G401 (cell line): ENCODE measurements at places on chromosomes 5 and 9.

- peak; percentile 80 for DNase-seq
Observed at GRCh38 chr5:132087176-132087575, 13.6 kb downstream of the CSF2 start.

DNA sequence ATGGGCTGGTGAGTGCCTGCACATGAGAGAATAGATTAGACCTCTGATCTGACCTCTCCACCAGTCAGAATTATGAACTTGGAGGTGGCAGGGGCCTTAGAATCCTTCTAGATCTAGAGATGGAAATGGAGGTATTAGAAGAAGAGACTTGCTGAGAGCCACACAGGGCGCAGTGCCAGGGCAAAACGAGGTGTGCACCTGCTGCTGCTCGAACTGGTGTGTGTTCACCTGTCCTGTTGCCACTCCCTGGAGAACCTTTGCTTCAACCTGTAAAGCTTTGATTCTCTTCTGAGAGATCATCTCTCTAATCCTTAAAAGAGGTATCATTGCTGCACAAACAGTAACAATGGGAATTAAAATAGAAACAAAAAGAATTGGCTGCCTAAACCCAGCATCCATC is 24.9 kb downstream of the FRMPD1 start:
- DNase-seq, result peak; percentile 10

GRCh38 chr5:485946-486491 is 38.2 kb downstream of the SLC9A3 start:
- DNase-seq, result no peak

- DNase-seq, result no peak
Observed at GRCh38 chr5:169921949-169922348, 58.3 kb downstream of the INSYN2B start.

DNA sequence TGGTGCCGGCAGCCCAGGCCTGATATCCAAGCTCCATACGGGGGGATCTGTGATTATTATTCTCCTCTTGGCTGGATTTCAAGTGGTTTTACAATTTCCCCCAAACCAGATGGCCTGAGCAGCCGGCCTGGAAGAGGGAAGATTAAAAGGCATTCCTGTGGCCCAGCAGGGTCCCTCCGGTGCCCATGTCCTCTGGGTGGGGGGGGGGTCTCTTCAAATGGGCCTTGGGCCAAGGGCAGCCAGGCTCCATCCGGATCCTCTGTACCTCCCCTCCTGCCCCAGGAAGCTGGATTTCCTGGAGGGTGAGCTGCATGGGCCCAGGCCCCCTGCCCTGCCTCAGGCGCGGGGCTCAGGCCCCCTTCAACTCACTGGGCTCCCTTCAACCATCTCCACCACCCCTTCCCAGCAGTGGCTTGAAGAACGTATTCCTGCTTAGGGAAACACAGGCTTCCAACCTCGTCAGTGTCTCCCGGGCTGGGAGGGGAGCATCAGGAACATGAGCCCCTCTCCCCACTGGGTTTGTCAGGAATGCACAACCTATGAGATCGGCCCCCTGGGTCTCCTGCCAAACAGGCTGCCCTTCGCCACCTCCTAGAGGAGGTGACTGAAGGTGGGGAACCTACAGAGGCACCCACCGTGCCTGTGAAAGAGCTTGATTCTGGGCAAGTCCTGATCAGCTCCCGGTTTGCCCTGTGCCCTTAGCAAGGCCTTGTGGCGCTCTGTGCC is 62.9 kb upstream of the ORM1 start:
- DNase-seq, result peak; percentile 94

- DNase-seq, result no peak
Observed at GRCh38 chr5:99314721-99315120, 385.9 kb upstream of the CHD1 start.

DNA sequence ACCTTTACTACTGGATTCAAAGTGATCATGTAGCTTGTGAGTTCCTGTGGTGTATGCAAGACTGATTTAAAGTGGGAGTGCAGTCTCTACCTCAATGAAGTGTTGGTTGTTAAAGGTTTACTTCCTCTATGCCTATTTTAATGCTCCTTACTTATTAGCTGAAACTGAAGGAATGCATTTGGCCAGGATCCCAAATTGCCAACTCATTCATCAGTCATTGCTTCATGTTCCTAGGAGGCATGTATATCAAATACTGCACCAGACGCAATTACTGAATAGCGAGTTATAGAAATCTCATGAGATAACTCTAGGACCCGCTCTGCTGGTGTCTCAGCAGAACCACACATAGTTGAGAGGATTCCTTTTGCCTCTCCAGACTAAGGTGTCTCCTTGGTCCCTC is 143.0 kb upstream of the RPS23 start:
- no peak for DNase-seq

DNA sequence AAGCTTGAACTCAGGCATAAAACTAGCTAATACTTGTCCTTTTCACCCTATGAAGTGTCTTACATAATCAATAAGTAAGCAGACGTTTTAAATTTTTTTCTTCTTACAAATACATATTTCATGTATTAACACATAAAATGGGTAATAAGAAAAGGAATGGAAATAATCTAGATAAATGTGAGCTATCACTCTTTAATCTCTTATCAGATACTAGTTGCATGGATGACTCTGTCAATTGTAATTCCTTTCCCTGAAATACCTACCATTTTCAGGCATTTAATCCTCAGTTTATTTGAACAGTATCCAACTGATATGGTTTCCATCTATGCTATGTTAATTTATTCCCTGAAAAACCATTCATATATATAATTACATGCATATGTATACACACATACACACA is 166.0 kb upstream of the RGS7BP start:
- DNase-seq, result no peak

DNA sequence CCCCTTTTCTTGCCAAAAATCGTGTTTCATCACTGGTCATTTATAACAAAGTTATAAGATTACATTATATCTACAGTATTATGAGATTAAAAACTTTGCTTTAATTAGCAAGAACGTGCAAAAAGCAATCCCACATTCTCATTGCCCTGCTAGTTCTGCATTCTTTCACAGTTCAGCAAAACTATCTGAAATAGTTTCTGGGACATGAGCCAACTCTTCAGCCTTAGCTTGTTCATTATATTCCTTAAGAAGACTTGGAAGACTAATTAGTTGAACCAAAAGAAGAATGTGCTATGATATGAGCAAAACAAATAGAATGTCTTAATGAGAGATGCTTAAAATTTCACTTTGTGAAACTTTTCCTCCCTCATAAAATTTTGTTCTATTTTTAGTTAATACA is 76.7 kb downstream of the ITGA1 start:
- DNase-seq, result no peak

DNA sequence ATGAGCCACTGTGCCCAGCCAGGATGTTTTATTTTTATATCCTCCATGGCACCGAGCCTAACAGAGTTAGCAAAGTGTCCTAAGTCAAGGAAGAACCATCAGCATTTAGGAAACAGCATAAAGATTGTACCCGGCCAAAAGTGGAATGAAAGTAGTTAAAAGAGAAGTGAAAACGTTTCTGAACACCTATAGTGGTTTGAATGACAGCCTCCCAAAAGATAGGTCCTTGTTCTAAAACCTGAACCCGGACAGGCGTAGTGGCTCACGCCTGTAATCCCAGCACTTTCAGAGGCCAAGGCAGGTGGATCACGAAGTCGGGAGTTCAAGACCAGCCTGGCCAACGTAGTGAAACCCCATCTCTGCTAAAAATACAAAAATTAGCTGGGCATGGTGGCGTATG is 37.4 kb downstream of the ZFAND5 start:
- DNase-seq, result no peak

DNA sequence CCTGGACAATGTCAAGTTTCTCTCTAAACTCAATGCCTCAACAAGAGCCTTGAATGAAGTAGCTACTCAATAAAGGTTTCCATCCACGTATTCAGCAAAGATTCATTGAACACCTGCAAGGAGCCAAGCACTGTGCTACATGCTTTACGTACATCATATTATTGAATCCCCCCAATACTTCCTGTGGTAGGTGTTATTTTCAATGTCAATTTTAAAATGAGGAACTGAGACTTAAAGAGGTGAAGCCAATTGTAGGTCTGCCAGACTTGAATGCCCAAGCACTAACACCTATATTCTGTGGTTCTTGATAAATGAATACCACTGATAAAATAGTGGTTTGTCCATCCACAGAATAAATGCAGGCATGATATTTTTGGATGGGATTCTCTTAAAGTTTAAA is 162.3 kb downstream of the DRD1 start:
- no peak for DNase-seq

GRCh38 chr5:73911761-73912393 is 285.9 kb downstream of the ARHGEF28 start:
- DNase-seq, result no peak

DNA sequence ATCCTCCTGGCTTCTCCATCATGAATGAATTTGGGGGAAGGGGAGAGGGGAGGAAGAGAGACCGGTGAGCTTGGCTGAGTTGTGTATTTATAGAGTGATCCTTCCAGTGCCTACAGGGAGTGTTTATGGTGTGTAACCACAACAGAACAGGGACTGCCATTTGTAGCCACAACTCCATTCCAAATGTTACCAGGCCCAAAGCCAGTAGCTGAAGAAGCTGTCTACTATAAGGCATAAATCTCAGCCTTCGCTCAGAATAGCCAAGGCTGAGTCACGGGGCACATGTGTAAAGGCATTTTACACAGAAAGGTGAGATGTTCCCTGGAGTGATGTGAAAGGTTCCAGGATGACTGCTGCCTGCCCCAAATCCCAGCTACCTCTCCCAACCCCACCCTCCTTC is 2.5 kb downstream of the TMEM252 start:
- DNase-seq, result no peak

DNA sequence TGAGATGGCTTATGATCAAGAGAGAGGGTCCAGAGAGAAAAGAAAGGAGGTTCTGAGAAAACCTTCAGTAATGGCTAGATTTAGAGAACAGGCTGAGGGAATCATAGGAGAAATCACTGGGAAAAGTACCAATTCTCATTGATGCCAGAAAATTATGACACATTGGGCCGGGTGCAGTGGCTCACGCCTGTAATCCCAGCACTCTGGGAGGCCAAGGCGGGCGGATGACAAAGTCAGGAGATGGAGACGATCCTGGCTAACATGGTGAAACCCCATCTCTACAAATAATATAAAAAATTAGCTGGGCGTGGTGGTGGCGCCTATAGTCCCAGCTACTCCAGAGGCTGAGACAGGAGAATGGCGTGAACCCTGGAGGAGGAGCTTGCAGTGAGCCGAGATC is 29.5 kb upstream of the PLIN2 start:
- DNase-seq, result no peak

DNA sequence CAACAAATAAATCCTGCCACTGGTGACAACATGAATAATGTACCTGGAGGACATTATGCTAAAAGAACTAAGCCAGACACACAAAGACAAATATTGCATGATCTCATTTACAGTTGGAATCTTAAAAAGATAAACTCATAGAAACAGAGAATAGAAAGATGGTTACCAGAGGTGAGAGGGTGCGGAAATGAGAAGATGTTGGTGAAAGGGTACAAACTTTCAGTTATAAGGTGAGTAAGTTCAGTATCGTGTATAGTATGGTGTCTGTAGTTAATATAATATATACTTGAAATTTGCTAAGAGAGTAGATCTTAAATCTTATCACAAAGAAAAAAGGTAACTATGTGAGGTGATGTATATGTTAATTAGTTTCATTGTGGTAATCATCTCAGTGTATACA is 63.3 kb downstream of the PRRC1 start:
- no peak for DNase-seq

DNA sequence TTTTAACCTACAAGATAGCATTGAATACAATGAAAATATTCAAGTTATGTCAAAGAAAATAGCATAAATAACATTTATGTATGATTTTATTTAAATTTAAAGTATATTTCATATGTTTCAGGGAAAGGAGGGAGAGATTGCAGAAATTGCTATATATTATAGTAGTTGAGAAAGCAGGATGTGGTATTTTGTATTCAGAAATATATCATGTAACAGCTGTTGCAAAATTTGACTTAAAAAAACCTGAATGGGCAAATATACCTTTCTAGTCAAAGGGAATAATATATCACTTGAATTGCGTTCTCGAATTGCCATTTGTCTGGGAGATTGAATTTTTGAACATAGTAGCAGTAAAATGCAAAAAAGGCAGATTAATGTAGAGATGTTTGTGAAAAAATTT is 80.6 kb downstream of the PAM start:
- no peak for DNase-seq

GRCh38 chr9:6302417-6302816 is 25.8 kb upstream of the TPD52L3 start:
- DNase-seq, result no peak

GRCh38 chr5:52989025-52989780 is at the start of gene ITGA2:
ITGA2 (plus strand) TSS chr5:52989352; CDS start chr5:52989469, 117 bp downstream.
- DNase-seq, result no peak

GRCh38 chr5:59790776-59791475 is 102.6 kb downstream of the PDE4D start:
- DNase-seq, result no peak

DNA sequence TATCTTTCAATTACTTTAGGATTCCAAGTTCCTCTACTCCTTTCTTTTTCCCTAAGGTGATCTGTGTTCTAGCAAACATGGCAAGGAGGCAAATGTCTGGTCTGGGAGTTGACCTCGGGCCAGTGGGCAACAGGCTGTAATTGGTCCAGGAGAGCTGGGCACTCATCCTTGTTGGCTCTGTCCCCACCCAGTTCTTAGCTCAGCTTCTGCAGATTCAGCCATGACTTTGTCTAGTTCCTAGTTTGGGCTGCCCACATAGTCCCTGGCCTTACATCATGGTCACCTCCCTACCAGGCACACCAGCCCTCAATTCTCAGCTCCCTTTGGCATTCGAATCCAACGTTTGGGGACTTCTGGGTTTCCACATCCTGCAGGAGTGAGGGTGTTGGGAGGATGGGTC is 92.1 kb upstream of the DAP start:
- no peak for DNase-seq

DNA sequence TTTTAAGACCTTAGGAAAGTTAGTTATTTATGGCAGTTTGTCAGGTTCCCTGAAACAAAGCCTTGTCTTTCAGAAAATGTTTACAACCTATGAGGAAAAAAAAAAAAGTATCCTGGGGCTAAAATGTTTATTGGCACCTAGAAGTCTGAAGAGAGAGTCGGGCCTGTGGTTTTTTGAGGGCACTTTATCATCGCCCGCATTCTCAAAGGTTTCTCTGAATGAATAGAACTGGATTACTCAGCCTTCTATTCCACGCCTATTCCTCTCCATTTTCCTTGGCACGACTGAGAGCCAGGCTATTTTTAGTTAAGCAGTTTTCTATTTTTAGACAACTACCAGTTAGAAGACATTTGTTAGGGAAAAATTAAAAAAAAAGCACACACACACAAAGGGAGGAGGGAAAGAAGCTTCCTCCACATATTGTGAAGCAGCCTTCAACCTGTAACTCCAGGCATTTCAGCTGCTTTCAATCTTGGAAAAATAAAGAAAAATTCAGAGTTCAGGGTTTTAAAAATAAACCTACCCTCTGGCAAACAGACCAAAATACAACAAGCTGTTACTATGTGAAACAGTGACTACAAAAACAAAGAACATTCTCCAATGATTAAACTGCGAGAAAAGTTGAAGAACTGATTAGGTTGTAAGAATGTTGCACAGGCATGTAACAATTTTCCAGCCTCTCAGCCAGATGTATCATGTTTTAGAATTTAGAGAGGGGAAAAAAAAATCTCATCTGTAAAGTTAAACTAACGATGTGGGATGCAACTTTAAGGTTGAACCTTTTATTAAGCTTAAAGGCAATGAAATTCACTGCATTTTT is 97.0 kb downstream of the MEF2C start:
- DNase-seq, result peak; percentile 78

- no peak for DNase-seq
Observed at GRCh38 chr5:143536364-143536763, 132.9 kb upstream of the NR3C1 start.
